Stimulated activated CD4-positive, alpha-beta T cell treated with anti-CD3 and anti-CD28 coated beads, TNF-alpha, amount 100 ng/mL, for 1 hour (primary cell): ENCODE measurements at places on chromosomes 16 and 17.

- DNase-seq: no peak
Measured at GRCh38 chr16:17130733-17131132, 340.0 kb downstream of the XYLT1 start.

GRCh38 chr17:8225813-8226535 is 15.6 kb upstream of the AURKB start:
- DNase-seq: peak; percentile 48

DNA sequence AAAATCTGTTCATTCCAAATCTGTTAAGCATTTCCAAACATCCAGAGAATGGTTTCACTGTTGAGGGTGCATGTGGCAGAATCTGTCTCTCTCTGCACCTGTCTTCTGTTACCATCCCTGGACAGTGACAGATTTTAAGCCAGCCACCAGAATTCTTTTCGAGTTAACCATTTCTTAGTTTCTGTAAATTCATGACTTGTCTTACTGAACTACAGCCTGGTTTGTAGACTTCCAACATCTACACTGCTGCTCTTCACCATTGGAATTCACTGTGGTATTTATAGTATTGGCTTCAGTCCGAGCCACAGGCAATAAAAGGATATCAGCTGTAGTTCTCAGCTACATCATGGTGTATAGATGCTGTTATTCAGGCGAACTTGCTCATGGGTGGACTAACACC is 47.6 kb downstream of the GOSR1 start:
- no peak for DNase-seq

DNA sequence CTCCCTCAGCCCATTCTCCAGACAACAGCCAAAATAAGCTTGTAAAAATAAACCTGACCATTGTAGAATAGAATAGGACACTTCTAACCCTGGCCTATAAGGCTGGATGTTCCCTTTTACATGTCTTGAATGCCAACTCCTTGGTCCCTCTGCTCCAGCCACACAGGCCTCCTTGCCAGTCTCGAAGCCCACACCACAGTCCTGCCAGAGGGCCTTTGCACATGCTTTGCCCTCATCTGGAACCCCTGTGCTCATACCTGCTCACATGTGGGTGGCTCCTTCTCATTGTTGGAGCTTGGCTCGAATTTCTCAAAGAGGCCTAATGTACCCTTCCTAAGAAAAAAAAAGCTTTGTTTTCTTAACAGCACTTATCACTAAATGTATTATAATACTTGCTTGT is 5.4 kb upstream of the SLC12A3 start:
- no peak for DNase-seq

DNA sequence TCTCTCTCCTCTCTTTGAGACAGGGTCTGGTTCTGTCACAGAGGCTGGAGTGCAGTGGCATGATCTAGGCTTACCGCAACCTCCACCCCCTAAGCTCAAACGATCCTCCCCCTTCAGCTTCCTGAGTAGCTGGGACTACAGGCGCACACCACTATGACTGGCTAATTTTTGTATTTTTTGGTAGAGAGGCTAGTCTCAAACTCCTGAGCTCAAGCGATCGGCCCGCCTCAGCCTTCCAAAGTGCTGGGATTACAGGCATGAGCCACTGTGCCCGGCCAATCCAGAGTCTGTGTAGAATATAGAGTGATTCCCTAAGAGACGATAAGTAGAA is 65.8 kb upstream of the RPH3AL start:
- no peak for DNase-seq

DNA sequence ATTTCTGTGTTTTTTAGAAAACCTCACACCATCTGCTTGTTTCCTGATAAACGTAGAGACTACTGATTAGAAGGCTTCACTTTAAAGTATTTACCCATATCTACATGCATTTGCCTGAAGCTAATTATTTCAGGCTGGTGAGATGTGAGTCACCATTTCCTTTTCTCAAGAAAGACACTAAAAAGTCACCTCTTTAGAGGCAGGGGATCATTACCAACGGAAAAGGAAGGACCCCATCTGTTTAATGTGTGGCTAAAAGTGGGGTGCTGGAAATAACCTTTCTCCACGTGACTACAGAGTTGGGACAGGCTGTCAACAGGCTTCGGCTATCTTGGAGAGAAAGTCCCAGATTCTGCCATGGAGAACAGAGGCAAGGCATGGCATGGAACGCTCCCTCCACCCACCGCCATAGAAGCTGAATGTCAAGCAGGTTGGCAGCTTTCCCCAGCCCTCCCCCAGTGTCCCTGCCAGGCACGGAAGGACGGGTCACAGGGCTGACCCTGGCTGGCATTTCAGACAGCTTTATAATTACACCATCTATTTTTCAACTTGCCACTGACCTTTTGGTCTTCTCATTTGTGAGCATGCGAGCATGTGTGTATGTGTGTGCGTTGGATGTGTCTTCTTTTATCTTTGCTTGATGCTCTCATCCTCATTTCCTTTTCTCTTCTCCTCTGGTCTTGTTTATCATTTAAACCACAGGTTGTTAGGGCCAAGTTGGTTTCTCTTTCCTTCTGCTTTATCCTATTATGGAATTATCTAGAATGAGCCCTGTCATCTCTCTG is 157.0 kb downstream of the CPPED1 start:
- DNase-seq: peak; percentile 10

- DNase-seq: no peak
Measured at GRCh38 chr16:11129378-11129781, 126.6 kb downstream of the SOCS1 start.

- DNase-seq: no peak
Measured at GRCh38 chr16:17460890-17461289, 9.9 kb downstream of the XYLT1 start.

GRCh38 chr16:89547860-89548259 is 12.6 kb upstream of the RPL13 start:
- no peak for DNase-seq

GRCh38 chr17:44543213-44543904 is 13.9 kb upstream of the FZD2 start:
- no peak for DNase-seq

- DNase-seq: no peak
Measured at GRCh38 chr16:59604354-59604753, 870.2 kb upstream of the GOT2 start.

GRCh38 chr16:87551487-87551886 is 50.8 kb upstream of the JPH3 start:
- DNase-seq: no peak

- DNase-seq: no peak
Measured at GRCh38 chr17:27343977-27344607, 50.2 kb downstream of the WSB1 start.

- DNase-seq: no peak
Measured at GRCh38 chr17:35214631-35215273, 20.6 kb upstream of the SLC35G3 start.

DNA sequence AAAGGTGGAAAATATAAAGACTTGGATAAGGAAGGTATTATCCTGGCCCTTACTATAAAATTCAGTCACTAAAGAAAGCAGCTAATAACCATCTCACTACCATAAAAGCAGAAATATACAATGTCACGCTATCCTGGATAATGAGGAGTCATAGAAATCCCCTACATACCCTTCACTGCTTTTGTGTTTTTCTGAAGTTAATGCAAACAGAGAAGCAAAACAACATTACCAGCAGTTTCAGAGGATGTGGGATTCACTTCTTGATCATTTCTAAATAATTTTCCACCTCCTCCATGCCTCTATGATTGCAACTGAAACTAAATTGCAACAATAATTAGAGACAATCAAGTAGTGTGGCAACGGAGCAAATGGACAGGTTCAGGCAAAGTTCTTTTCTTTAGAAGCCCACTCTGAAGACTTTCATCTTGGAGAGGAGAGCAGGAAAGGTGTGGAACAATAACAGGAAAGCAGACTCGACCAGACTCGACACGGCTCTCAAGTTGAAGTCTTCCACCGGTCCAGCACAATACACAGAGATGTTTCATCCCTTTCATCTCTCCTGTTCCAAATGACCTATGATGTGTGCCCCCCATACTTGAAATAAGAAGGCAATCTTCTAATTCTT is 10.2 kb downstream of the CYTH1 start:
- DNase-seq: no peak

- DNase-seq: no peak
Measured at GRCh38 chr17:40032322-40033320, 17.4 kb downstream of the CSF3 start.

- DNase-seq: no peak
Measured at GRCh38 chr17:56111706-56112485, 41.4 kb upstream of the ANKFN1 start.

GRCh38 chr17:2442166-2442565 is 41.3 kb upstream of the MNT start:
- no peak for DNase-seq

GRCh38 chr17:56808503-56808902 is 25.2 kb downstream of the C17orf67 start:
- no peak for DNase-seq

DNA sequence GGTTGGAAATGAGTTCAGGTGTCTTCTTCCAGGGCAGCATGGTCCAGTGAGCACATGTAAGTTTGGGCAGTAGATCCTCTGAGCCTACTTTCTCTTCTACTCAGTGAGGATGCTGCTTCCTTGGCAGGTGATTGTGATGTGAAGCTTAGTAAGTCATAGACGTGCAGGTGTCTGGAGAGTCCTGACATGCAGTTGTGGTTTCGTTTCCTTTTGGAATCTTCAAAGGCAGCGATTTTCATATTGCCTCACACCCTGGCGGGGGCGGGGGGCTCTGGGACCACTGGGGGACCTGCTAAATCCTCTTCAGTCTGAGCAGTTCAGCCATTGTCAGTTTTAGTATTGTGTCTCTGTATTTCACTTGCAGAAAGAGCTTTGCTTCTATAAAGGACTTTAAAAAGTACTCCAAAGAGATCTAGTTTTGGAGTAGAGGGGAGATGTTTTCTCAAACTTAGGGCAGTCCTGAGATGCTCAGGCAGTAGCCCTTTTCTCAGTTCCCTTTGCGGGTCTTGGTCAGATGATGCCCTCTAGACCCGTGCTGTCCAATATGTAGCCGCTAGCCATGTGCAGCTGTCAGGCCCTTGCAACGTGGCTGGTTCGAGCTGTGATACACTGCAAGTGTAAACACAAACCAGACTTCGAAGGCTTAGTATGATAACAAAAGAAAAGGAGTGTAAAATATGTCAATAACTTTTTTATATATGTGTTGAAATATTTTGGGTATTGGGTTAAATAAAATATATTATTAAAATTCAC is 4.0 kb upstream of the CDK5R1 start:
- DNase-seq: no peak

- no peak for DNase-seq
Measured at GRCh38 chr16:76653390-76654026, 376.3 kb downstream of the CNTNAP4 start.

DNA sequence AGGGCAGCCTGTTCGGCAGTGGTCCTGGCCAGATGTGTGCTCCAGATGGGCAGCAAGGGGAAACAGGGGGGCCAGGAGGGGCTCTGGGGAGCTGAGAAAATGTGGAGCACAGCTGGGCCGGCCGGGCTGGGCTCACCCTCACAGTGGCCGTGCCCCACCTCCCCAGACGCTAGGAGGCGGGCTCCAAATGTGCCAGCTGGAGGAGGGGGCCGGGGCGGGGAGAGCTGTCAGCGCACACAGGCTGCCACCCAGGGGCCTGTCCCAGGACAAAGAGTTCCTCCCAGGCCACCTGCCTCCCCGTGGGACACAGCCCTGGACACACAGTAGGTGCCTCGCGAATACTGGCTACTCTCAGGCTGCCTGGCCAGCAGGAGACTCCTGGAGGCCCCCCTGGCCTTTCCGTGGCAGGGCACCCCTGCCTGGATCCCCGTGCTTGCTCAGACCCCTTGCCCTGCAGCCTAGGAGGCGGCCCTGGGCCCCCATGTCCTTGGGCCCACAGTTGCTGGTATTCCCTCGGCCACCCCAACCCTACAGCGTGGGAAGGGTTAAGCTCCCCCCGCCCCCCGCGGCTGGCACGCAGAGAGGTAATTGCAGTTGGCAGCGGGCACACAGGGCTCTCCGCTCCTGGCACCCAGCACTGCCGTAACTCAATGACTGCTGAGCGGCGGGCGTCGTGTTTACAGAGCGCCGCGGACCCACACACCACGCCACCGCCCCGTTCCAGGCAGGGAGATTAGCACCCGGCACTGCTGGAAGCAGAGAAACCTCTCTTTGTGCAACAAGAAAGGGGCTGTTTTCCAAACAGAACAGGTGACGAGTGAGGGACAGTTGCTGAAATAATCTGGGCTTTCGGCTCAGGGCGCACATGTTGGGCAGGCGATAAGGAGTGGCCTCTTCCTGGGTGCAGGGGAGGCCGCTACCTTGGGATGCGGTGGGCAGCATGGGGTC is 32.2 kb downstream of the BAHCC1 start:
- no peak for DNase-seq

DNA sequence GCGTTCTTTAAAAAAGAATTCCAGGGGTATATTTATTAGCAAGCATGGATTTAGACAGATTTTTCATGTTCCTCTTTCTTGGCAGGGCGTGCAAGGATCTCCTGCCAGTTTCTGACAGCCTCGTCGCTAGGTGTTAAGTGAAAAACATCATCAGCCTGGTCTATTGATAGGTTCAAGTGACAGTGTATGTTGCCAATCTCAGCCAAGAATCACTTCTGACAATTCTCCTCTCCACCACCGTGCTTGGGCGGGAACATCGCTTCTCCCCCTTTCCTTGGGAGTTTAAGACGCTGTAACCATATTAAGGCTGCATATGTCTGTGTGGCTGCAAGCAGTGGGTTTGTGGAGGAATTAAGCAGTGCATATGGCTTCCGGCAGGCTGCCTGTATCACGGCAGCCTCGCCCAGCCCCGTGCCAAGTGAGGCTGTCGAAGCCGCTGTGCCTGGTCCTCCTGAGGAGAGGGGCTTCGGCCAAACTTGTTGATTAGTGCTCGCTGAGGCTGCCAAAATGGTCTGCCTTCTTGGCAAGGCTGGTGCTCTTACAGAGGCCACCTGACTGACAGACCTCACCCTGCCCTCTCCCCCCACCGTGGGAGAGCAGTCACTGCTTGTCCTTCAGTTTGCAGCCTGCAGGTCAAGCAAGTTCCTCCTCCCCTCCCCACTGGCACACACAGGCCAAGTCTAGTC is 132.2 kb upstream of the MPHOSPH6 start:
- no peak for DNase-seq

DNA sequence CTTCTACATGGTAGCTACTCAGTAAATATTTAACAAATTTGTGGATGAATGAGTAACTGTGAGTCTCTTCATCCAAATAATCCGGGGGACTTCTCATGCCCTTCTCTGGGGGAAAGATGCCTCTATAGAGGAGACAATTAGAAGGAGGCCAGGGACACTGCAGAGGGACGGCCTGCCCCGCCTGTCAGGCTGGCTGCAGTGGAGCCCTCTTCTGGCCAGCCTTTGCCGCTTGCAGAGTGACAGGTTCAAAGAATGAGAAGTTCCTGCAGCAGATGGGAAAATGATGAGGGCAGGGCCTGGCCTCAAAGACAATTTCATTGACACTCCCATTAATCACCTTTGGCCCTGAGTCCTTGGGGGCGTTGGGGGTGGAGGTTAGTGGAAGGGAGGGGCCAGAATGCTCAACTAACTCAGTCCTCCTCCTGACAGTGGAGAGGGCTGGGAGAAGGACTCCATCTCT is 339.0 kb downstream of the MAF start:
- no peak for DNase-seq

- no peak for DNase-seq
Measured at GRCh38 chr17:69401251-69401650, 13.2 kb upstream of the MAP2K6 start.
